ENCODE measurements at places on chromosomes 12 and 14.

DNA sequence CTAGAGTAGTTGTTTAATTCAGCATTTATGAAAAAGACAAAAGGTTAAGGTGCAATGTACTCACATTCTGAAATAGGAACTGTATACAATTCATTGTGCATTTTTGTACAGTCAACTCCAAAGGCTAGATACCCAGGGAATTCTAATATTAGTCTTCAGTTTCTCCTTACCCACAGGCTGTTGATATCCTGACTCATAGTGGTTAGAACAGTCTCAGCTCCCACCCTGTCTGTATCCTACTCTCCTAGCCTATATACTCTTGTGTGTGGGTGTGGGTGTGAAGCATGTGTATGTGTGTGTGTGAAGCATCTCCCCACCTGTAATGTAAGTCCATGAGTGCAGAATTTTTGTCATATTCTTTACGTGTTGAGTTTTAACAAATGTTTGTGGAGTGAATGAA lies 229.5 kb downstream of the NAV3 start:
- DNase-seq = peak; percentile 77

DNA sequence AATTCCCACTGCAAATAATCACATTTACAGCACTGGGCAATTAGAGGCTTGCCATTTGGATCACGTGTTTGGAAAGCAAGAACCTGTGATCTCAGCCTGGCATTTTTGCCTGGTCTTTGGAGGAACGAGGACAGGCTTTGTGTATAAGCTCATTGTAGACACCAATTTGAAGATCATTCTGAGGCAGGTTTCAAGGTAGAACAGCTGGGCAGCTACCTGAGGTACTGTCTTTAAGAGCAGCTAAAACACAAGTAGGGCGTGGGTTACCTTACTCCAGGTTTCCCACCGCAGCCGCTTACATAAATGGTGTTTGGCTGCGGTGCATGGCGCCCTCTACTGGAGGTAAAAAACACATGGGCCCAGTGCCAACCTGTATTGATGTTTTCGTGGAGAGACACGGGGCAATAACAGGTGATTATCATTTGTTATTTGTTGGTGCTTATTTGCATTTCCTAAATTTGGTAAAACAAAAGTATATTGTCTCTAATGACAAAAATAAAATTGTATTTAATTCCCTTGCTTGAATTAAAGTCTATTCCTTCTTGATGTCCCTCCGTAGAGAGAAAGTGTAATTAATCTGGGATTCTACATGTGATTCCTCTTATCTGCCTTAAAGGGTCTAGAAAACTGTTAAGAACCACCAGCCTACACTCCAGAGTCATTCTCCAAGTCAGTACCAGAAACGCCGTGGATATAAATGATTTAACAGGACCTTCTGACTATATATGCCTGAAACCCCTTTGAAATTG lies 69.7 kb downstream of the SVOP start:
- peak; percentile 75 for DNase-seq

- no peak for DNase-seq
Observed at GRCh38 chr12:61870658-61871484, 389.3 kb upstream of the USP15 start.

GRCh38 chr12:119412811-119413794 lies 78.6 kb downstream of the CCDC60 start:
- peak; percentile 58 for DNase-seq

DNA sequence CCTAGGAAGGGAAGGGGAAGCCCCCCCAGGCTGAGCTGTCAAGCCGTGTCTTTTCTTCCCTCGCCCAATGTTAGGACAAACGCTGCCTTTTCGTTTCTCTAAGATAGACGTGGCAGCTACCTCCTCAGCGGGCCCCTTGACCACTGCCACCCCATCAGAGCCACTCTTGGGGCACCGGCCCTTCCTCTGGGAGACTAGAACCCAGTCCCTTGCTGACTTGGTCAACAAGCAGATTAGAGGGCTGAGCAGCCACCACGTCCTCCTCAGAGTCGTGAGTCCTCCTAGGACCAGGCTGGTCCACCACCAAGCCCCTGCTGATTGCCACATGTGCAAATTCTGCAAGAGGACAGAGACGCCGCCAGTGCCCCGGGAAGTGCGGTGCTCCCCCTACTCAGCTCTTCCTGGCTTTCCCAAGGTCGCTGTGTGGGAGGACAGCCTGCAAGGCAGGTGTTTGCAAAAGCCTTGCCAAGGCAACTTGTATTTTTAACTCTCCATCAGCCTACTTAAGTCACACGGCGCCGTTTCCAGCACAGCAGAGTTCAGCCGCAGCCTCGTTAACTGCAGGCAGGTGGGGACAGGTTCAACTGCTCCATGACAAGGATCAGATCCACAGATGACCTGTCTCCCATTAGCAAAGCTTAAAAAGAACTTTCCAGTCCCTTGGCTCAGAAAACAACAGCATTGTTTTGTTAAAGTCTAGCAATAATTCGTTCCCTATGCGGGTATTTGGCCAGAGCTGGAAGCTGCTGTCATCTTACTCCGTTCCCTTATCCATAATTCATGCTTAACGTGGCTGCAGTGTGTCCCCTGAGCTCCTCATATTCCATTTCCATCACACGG lies 65.6 kb downstream of the TESC start:
- DNase-seq = no peak

GRCh38 chr12:112944024-112944690 lies 5.9 kb downstream of the OAS3 start:
- DNase-seq = peak; percentile 32

- peak; percentile 46 for DNase-seq
Observed at GRCh38 chr14:89428546-89429198, 11.6 kb upstream of the FOXN3 start.

DNA sequence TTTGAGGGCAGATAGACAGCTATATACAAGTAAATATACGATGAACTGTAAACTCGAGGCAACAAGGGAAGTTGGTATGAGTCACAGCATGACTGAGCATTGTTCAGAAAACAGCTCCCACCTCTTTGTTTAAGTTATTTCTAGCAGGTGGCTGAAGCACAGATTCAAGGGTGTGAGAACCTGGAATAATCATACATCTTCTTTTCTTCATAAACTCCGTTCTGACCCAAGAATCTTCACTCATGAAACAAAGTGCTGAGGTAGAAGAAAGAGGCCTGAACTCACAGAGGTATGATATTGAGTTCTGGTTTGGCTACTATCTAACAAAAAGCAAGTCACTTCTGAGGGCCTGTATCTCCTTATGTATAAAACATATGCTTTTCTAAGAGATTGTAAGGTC lies 364.1 kb upstream of the KITLG start:
- peak; percentile 68 for DNase-seq

- DNase-seq = peak; percentile 71
Observed at GRCh38 chr12:114692186-114693058, 8.4 kb upstream of the TBX3 start.

GRCh38 chr14:94312481-94313246 lies 10.5 kb downstream of the SERPINA6 start:
- DNase-seq = no peak

GRCh38 chr14:20836668-20837338 lies 34.2 kb upstream of the RNASE1 start:
- DNase-seq = peak; percentile 65
